Mucosa of gallbladder (tissue), 1 donor: ENCODE measurements at places on chromosomes 4 and X.
A peak's percentile ranks its signal among the peaks of the same experiment; 100 is the strongest.

GRCh38 chr4:16686195-16686594, 212.2 kb downstream of the LDB2 start:
- no peak for DNase-seq

- no peak for DNase-seq
Observed at GRCh38 chrX:154013614-154014360, 5.9 kb downstream of the IRAK1 start.

DNA sequence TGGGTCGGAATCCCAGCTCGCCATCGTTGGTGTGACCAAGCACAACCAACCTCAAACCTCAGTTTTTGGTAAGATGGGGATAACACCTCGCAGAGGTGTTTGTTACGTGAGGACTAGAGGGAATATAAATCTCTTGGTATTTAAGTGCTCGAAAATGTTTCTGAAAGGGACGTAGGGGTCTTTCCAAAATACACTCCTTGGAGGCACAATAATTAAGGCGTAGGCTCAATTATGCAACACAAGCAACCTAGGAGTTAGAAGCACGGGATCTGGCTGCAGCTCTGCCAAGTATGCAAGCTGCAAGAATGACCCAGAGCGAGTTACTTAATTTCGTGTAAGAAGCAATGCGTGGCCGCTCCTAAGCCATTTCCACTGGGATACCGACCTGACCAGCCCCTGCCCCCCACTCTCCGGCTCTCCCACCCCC, 552 bp downstream of the ADH5 start:
- DNase-seq, result peak; percentile 76

DNA sequence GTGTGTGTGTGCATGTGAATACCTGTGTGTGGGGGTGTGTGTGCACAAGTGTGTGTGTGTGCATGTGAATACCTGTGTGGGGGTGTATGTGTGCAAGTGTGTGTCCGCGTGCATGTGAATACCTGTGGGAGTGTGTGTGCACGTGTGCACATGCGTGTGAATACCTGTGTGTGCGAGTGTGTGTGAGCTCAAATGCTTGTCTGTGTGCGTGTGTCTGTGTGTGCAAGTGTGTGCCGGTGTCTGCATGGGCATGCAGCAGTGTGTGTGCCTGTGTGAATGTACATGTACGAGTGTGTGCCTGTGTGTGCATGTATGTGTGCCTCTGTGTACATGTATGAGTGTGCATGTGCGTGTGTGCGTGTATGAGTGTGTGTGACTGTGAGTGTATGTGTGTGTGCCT, 5.0 kb downstream of the DOK7 start:
- no peak for DNase-seq

DNA sequence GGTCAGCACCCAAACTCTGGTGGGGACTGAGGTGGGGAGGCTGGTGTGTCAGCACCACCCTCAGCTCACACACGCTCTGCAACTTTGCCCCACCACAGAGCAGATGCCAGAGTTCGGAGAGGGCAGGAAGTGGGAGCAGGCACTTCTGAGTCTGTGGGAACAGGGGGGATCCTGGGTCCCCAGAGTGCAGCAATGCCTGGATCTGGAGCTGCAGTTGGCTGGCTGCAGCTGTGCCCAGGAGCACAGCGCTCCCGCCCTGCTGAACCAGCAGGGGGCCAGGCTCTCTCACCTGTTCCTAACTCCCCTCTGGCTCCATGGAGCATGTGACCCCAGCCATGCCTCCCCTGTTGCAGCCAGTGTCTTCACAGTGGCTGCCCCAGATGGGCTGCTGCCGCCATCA, 252.4 kb downstream of the SPOCK3 start:
- no peak for DNase-seq

DNA sequence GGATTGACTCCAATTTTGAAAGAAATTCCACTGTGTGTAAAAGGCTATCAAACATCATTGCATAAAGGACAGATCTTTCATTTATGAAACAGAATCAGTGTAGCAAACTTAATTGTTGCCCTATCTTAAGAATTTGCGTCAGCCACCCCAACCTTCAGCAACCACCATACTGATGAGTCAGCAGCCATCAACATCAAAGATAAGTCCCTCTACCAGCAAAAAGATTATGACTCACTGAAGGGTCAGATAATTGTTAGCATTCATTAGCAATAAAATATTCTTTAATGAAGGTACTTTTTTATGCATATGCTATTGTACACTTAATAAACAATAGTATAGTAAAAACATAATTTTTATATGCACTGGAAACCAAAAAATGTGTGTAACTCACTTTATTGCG, 15.8 kb upstream of the GRSF1 start:
- DNase-seq, result no peak
